Non-pigmented ciliary epithelial cell (primary cell): ENCODE measurements at places on chromosomes 16 and 17.

DNA sequence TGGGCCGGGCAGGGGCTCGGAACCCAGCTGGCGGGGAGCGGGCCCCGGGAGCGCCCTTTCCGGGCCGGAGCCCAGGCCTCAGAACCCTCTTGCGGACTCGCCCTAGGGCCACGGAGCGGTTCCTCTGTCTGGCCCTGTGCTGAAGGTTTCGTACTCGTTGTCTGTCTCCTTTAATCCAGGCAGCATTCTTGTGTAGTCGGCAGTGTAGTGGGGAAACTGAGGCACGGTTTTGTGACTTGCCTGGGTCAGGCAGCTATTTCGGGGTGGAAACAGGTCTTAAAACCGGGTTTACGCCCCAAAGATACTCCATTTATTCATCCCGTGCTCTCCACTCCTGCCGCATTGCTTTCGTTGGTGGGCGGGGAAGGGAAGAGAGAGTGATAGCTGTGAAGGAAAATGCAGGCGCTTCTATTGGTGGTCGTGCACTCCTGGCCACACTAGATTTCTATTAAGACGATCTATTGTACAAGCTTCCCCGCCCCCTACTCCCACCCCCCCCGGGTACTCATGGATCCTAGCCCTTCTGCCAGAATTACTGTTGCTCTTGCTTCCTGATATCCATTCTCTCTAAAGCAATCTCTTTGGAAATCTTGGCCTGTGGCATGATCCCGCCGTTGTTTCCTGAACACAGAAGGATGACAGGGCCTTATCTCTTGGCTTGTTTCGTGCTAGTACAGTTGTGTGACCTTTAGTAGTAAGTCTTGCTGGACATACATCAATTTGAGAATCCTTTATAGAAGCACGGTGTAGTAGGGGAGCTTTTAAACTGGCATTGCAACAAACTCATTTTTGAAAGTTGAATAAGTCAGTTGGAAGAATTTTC lies 751 bp downstream of the DCAF7 start:
- DNase-seq: no peak

- DNase-seq: no peak
These were observed 9.0 kb upstream of the CLEC18A start for GRCh38 chr16:69942099-69942491.

GRCh38 chr16:46790599-46791270 lies 40.2 kb downstream of the C16orf87 start:
- DNase-seq: no peak

DNA sequence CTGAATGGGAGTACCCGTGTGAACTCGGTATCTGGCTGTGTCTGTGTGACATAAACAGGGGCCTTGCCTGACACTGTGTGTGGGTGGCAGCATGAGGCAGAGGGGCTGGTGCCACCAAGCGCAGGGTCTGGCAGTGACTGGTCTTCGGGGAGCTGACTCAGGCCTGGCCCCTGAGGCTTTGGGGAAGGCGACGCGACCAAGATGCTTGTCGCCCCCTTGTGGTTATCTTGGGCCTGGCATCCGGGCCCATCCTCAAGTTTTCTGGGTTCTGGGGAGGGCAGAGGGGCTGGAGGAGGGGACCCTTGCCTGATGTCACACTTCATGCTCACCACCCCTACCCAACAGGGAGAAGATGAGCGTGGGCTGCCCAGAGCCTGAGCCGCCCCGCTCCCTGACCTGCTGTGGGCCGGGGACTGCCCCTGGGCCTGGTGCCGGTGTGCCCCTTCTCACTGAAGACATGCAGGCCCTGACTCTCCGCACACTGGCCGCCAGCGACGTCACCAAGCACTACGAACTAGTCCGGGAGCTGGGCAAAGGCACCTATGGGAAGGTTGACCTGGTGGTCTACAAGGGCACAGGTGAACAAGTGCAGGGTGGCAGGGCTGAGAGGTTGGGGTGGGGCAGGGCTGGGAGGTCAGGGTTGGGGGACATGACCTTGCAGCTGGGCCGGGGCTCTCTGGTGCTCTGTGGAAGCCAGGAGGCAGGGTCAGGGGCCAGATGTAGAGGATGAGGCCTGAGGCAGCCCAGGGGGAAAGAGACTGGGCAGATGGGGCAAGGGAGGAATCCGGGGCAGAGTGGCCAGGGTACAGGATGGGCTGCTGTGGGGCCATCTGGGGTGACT lies 24.9 kb downstream of the SBK1 start:
- DNase-seq: no peak

GRCh38 chr16:75262104-75262799 lies 10.8 kb upstream of the BCAR1 start:
- DNase-seq: no peak

DNA sequence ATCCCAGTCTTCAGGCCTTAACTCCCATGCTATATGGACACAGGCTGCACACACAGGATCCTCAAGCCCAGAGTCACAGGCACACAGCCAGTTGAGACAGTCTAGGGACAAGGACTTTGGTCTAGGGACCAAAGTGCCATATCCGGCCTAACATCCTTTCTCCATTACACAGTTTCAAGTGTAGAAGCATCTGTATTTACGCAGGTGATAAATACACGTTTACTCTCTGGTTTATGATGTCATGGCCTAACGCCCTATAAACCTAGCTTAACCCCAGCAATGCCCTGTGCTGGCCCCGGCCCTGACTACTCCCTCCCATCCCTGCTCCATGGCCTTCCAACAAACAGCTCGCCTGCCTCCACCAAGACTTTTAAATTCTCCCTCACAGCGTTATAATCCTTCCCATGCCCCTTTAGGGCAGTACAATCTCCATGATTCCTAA lies 17.1 kb downstream of the CUEDC1 start:
- no peak for DNase-seq

- no peak for DNase-seq
These were observed 23.1 kb downstream of the CREBBP start for GRCh38 chr16:3857189-3858043.

- no peak for DNase-seq
These were observed 686 bp upstream of the MIEF2 start for GRCh38 chr17:18259621-18260331.

- no peak for DNase-seq
These were observed 646 bp downstream of the MYH11 start for GRCh38 chr16:15856182-15856581.

- no peak for DNase-seq
These were observed 524.4 kb upstream of the CDH5 start for GRCh38 chr16:65842067-65842466.

DNA sequence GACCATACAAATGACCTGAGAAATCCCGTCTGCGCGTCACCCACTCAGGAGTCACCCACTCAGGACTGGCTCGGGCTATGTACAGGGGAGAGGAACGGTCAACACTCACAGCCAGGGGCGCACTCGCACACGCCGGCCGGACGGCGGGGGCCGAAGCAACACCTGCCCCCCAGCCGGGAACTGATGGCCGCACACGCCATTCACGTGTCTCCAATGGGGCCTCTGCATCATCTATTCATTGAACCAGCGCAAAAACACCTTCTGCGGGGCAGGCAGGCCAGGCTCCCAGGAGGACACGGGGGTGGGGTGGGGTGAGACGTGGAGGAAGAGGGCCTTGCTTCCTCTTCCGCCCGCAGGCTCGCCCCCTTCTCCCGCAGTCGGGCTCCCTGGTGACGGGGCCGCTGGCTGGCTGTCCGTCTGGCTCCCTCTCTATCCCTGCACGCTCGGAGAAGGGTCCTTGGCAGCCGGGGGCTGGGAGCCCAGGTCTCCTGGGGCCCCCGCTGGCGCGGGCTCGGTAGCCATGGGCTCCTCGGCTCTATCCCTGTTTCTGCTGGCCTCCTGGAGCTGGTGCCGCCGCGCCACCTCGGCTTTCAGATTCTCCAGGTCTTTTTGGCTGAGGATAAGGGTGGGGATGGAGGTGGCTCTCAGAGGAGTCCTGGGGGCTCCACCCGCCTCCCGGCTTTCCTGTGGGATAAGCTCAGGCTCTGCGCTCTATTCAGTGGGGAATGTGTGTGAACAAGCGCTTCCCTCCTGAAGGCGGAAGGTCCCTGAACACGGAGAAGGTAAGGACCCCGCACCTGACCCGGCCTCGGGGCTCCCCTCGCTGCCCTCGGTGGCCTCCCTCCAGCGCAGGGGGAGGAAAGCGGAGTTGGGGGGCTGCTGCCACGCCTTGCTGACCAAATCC lies 21.1 kb downstream of the CLUH start:
- no peak for DNase-seq

- no peak for DNase-seq
These were observed 95.2 kb downstream of the ZDHHC7 start for GRCh38 chr16:84916178-84916577.

- DNase-seq: no peak
These were observed 20.6 kb downstream of the CYB5B start for GRCh38 chr16:69444873-69445517.

DNA sequence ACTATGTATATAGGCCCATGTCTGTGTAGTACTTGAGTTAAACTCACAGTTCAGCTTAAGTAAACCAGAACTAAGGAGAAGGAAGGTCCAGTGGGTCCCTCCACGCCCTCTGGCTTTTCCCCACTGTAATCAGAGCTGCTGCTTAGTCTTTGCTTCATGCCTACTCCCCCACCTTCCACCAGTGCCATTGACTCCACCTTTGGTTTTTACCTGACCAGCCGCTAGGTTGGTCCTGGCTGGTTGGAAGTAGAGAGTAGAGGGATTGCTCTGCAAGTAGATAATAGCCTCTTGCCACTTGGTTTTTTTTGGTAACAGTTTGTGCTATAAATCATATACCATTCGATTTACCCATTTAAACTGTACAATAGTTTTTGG lies 22.8 kb upstream of the PHKG2 start:
- DNase-seq: no peak

DNA sequence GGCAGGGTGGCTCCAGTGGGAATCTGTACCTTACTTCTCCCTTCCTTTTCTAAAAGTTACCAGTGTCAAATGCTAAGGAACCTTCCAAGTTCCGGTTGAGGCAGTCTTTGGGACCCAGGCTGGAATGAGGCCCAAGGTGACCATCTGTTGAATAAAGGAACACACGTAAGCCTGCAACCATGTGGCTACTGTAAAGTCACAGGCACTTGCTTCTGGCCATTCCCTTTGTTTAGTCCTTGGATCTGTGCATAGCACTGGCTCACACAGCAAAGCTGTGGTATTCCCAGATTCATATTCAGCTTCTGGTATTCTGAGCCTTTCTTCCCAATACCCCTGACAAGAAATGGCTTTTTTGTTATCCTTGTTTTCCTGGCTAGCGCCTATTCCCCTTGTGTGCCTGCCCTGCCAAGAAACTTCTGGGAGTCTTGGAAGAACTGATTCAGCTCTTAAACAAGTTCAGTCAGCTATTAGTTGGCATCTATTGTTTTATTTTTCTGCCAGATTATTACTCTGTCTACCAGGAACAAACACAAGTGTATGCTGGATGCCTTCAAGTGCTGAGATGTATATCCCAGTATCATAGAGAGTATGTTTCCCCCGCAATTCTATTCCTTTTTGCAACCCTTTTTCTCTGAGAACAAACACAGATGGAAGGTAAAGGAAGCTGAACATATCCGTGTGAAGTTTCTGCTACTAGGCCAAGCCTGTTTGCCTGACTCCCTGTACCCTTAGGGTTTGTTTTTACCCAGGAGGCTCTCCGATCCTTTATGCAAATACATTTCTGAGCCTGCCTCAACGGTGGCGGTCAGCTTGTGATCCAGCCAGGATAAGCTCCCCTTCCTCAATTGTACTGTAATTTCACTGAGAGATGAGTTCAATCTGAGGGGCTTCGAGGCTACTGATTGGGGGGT lies 13.2 kb downstream of the TMEM238L start:
- DNase-seq: no peak

GRCh38 chr16:34078691-34079090 lies 619.3 kb downstream of the TP53TG3F start:
- no peak for DNase-seq

- DNase-seq: no peak
These were observed 109.4 kb downstream of the MRTFB start for GRCh38 chr16:14180481-14180944.

- no peak for DNase-seq
These were observed 10.9 kb downstream of the NHERF1 start for GRCh38 chr17:74759243-74759801.

GRCh38 chr16:27195941-27196595 lies 7.3 kb upstream of the KDM8 start:
- no peak for DNase-seq

GRCh38 chr16:10889855-10890254 lies 12.9 kb downstream of the CIITA start:
- DNase-seq: no peak

- no peak for DNase-seq
These were observed 113.4 kb upstream of the PMFBP1 start for GRCh38 chr16:72285324-72285723.

DNA sequence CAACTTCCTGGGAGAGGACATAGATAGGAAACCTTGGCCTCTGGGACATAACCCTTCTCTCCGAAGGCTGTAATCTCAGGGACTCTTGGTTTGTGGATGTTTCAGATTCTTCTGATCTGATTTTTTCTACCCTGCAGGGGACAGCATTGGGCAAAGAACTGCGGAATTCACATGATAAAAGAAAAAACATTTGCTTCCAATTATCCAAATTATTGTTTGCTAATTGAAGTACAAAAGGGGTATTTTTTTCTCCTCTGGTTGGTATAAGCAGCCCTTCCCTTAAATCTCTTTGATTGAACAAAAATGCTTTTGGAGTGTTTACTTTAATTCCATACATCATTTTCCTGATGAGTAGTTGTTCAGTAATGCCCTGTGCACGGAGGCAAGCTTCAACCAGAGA lies 251.7 kb upstream of the IRX3 start:
- DNase-seq: no peak

DNA sequence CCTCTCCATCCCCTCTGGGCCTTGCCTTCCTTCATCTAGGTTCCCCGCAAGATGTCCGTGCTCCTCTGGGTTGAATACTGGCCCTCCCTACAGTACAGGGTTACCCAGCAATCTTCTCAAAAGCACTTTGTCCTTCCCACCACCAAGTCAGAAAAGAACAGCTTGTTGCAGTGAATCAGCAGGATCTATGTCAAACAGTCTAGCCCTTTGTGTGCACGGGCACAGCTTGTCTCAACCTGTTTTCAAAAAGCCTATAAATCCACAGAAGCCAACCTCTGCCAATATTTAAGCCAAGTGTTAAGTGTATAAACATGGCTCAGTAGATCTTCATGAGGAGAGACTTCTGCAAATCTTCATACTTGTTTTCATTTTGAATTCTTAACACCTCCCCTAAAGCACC lies 25.2 kb downstream of the C17orf67 start:
- DNase-seq: no peak

GRCh38 chr16:86072328-86073102 lies 173.6 kb downstream of the IRF8 start:
- peak; percentile 37 for DNase-seq

DNA sequence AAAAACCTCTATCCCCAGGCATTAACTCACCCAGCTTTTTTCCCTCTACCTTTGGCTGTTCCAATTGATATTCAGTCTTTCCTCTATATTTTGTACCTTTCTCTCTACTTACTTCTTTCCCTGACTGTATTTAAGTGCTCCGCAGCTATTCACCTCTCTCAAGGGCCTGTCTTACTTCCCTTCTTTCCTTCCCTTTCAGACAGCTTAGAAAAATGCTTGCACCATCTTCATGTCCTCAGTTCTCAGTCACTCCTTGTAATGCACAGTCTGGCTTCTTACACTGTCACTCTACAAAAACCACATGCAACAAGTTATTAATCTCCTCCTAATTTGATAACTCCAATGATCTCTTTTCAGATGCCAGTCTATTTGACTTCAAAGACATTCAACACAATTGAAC lies 163.4 kb downstream of the PHKB start:
- DNase-seq: no peak

- DNase-seq: no peak
These were observed 3.9 kb downstream of the TMEM94 start for GRCh38 chr17:75460295-75460694.

- no peak for DNase-seq
These were observed 3.2 kb upstream of the METRN start for GRCh38 chr16:711548-712320.
